ENCODE measurements at places on chromosomes 6 and 20. TPM values are rescaled to one million over a fixed set of nuclear protein-coding genes. Genes with fewer than 3 reads are reported as not detected.

DNA sequence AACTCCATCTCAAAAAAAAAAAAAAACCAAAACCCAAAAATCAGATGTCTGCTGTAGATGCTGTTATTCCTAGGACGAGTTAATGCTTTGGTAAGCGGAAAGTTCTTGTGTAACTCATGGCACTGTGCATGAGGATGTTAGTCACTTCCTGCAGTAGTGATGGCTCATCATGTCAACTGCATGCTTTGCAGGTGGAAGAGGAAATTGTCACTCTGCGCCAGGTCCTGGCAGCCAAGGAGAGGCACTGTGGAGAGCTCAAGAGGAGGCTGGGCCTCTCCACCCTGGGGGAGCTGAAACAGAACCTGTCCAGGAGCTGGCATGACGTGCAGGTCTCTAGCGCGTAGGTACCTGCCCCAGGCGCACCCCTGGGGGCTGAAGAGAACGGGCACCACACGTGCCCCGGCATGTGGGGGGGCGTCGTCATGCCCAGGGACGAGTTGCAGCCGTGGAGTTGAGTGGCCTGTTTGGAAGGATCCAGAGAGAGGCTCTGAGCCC, 8.5 kb downstream of the TPD52L2 start:
- peaks cover 62% of the 10 kb centered on the region for H3K36me3 ChIP-seq
- peaks cover 37% of the 10 kb centered on the region for H3K4me1 ChIP-seq

DNA sequence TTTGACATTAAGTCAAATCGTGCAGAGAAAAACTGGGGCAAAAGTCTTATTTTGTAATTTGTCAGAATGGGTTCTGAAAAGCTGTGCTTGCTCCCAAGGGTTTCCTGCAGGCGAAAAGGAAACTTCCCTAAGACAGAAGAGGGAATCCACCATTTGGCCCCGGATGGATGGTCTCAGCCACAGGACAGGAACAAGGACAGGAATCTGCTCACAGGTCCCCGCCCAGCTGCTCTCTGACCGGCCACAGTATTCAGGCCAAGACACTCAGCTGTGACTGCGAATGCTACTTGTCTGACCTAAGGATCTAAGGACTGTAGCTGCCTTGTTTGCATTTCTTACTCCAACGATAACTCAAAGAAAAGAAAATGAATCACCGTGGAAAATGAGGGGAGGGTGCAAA, 197.0 kb downstream of the BMP7 start:
- H3K4me3 ChIP-seq = no peak overlapping the region
- H3K36me3 ChIP-seq = no peaks in the 10 kb centered on the region
- no peaks in the 10 kb centered on the region for H3K4me1 ChIP-seq
- DNase-seq = no peak
- H3K27ac ChIP-seq = no peak overlapping the region

- no peaks in the 10 kb centered on the region for H3K27me3 ChIP-seq
- no peak for DNase-seq
- H3K27ac ChIP-seq = no peak overlapping the region
- no peak overlapping the region for H3K4me3 ChIP-seq
Observed at GRCh38 chr20:17663040-17663399, 19.0 kb downstream of the RRBP1 start.

- DNase-seq = no peak
- H3K4me1 ChIP-seq = peaks cover 78% of the 10 kb centered on the region
- H3K4me3 ChIP-seq = peak overlapping the region; percentile 99
- no peaks in the 10 kb centered on the region for H3K27me3 ChIP-seq
Observed at GRCh38 chr6:33201147-33201545, 479 bp downstream of the SLC39A7 start.

DNA sequence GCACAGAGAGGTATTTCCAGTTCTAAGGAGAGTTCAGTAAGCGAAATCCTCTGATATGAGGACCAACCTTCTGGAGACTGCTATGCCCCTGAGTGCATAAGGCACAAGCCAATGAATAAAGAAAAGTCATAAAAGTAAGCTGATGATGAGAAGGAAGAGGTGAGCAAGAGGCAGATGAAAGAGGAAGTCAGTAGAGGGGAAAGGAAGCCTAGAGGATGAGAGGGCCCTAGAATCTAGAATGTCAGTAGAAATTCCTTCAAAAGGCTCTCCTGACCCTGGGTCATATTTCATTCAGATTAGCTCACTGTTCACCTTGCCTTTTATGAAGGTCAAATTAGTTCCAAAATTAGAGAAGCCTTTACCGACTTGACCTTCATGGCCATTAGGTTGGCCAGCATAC, 209.2 kb downstream of the CD83 start:
- DNase-seq = no peak
- H3K4me3 ChIP-seq = no peak overlapping the region
- H3K27me3 ChIP-seq = peaks cover 2% of the 10 kb centered on the region
- no peaks in the 10 kb centered on the region for H3K36me3 ChIP-seq
- no peaks in the 10 kb centered on the region for H3K4me1 ChIP-seq

DNA sequence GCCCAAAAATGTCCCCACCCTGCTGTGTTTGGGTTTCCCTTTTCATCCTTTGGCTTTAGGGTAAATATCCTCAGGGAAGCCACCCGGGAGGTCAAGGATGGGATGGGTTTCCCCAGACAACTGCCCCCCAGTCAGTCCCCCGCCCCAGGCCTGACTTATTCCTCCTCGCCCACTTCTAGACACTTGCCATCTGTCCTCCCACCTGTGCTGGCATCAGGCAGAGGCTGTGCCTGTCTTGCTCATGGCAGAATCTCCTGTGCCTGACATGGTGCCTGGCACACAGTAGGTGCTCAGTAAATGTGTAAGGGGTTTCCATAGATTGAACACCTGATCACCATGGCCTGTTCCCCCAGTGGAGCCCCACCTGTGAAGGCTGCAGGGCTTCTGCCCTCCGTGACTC, 141.8 kb downstream of the PHACTR3 start:
- no peak for DNase-seq
- H3K27ac ChIP-seq = no peak overlapping the region
- no peak overlapping the region for H3K4me3 ChIP-seq
- no peaks in the 10 kb centered on the region for H3K36me3 ChIP-seq
- H3K27me3 ChIP-seq = no peaks in the 10 kb centered on the region

DNA sequence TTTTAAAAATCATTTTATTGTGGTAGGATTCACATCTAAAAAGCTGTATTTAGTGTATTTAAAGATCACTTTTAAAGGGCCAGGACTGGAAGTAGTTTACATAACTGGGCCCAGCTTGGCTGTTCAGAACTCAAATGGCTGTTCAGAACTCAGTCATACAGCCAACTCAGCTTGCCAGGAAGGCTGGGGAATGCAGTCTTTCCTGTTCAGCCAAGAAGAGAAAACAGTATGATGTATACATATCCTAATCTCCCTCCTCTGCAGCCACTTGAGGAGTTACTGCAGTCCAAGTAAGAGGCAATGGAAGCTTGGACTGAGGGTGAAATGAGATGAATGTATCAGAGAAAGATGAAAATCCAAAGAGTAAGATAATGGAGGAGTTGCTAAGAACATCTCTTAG, 24.6 kb downstream of the DSTN start:
- H3K4me3 ChIP-seq = no peak overlapping the region
- peaks cover 28% of the 10 kb centered on the region for H3K36me3 ChIP-seq
- no peak overlapping the region for H3K27ac ChIP-seq
- no peak for DNase-seq

GRCh38 chr6:41644297-41644879, 6.1 kb downstream of the MDFI start:
- H3K27me3 ChIP-seq = peaks cover 42% of the 10 kb centered on the region
- no peak overlapping the region for H3K27ac ChIP-seq
- DNase-seq = no peak
- no peaks in the 10 kb centered on the region for H3K36me3 ChIP-seq
- H3K4me1 ChIP-seq = peaks cover 2% of the 10 kb centered on the region

DNA sequence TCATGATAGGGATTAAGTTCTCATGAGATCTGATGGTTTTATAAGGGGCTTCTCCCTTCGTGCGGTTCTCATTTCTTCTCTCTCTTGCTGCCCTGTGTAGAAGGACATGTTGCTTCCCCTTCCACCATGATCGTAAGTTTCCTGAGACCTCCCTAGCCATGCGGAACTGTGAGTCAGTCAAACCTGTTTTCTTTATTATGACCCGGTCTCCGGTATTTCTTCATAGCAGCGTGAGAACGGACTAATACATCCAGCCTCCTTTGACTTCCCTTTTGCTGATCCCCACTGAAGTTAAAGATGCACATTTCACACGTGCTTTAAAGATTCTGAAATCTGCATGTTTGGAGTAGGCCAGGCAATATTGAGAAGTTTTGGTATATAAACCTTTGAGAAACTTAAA, 543.1 kb downstream of the PRKN start:
- peaks cover 10% of the 10 kb centered on the region for H3K4me1 ChIP-seq
- no peaks in the 10 kb centered on the region for H3K27me3 ChIP-seq
- no peaks in the 10 kb centered on the region for H3K36me3 ChIP-seq

DNA sequence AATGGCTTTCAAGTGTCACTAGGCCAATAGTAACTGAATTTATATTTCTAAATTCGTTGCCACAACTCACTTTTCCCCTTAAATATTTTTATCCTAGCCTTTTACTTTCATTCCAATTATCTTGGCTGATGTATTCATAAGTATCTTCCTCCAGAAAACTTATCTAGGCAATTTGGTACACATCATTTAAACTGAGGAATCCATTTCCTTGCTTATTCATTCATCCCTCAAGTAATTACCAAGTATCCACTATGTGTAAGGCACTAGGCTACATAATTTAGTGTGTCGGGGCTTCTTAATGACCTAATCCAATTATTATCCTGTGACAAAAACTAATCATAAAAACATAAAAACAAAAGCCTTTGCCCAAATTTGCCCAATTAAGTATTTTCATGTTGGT, 258.3 kb upstream of the TCF21 start:
- H3K36me3 ChIP-seq = no peaks in the 10 kb centered on the region
- H3K4me1 ChIP-seq = no peaks in the 10 kb centered on the region
- no peak overlapping the region for H3K4me3 ChIP-seq

DNA sequence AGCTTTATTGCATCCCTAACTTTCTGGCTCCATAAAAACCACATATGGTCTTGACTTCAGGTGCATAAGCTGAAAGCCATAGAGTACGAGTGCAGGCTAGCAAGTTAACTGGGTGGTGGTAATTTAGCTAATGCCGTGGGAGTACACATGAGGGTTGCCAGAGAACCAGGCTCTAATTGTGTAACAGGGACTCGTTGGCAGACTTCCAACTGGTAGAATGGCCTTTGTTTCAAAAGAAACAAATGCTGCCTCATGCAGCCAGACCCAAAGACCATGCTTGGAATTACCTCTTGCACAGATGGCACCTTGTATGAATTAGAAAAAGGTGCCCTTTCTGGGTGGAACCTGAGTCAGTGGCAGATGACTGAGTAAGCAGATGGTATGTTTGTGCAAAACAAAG, 73.2 kb downstream of the LY86 start:
- H3K27ac ChIP-seq = no peak overlapping the region
- DNase-seq = no peak
- H3K4me1 ChIP-seq = peaks cover 62% of the 10 kb centered on the region
- H3K4me3 ChIP-seq = no peak overlapping the region
- peaks cover 15% of the 10 kb centered on the region for H3K36me3 ChIP-seq

GRCh38 chr6:129440691-129441090, 269.3 kb downstream of the ARHGAP18 start:
- H3K27me3 ChIP-seq = peaks cover 1% of the 10 kb centered on the region
- no peak overlapping the region for H3K4me3 ChIP-seq
- H3K27ac ChIP-seq = no peak overlapping the region
- H3K4me1 ChIP-seq = peaks cover under 1% of the 10 kb centered on the region
- no peak for DNase-seq

DNA sequence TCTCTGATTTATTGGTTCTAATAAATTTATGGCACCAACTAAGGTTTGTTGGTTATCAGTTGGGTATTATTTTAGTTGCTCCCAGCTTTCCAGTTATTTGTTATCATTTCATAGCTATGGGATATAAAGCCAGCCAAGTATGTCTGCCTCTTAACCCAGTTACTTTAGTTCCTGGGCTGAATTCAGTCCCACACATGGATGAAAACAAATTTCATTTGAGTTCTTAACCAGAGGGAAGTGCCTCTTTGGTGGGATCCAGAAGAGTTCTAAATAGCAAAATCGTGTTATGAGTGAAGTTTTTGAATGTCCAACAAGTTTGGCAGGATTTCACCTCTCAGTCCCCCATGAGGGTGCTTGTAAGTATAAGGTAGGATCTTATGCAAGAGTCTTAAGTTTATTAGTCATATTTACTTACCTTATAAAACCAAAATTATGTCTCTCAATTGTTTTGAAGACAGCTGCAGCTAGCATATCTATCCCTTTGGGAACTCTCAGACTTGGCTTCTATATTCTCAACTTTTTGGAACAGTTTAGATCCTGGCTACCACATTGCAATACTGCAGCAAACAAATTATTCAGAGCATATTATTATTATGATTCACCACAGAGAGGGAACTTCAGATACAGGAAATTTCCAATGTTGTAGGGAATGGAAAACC, 683.6 kb downstream of the BCKDHB start:
- no peak overlapping the region for H3K27ac ChIP-seq
- no peak overlapping the region for H3K4me3 ChIP-seq
- no peak for DNase-seq
- H3K4me1 ChIP-seq = no peaks in the 10 kb centered on the region
- H3K27me3 ChIP-seq = no peaks in the 10 kb centered on the region
- no peaks in the 10 kb centered on the region for H3K36me3 ChIP-seq

DNA sequence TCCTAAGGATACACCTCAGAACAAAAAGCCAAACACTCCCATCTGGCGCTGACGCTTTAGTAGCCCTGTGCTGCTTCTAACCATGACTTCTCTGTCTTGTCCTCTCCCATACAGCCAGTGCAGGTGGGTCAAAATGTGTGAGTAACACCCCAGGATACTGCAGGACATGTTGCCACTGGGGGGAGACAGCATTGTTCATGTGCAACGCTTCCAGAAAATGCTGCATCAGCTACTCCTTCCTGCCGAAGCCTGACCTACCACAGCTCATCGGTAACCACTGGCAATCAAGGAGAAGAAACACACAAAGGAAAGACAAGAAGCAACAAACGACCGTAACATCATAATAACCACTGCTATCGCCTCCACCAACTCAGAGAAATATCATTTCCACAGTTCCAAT, 1.4 kb downstream of the DEFB132 start:
- H3K4me1 ChIP-seq = peaks cover 17% of the 10 kb centered on the region
- DNase-seq = peak; percentile 27
- peaks cover 13% of the 10 kb centered on the region for H3K27me3 ChIP-seq
- H3K36me3 ChIP-seq = no peaks in the 10 kb centered on the region

- H3K36me3 ChIP-seq = no peaks in the 10 kb centered on the region
- no peak for DNase-seq
- H3K4me3 ChIP-seq = no peak overlapping the region
Observed at GRCh38 chr6:47288267-47289090, 21.2 kb downstream of the TNFRSF21 start.

DNA sequence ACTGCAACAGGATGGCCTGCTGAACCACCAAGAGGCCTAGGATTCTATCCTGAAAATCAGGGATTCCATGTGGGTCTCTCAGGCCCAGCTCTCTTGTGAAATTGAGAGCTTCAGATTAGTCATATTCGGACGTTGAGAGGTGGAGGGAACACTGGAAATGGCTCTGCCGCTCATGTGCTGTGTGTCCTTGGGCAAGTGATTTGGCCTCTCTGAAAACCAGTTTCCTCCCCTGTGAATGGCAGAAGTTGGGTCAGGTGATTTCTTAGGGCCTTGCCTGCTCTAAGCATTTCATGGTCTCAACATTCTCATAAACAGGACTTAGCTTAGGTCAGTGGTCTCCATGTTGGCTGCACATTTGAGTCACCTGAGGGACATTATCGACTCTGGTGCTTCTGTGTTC, 470.1 kb downstream of the PREX1 start:
- no peaks in the 10 kb centered on the region for H3K36me3 ChIP-seq
- no peak overlapping the region for H3K4me3 ChIP-seq
- H3K27ac ChIP-seq = no peak overlapping the region

- no peak overlapping the region for H3K4me3 ChIP-seq
- H3K36me3 ChIP-seq = no peaks in the 10 kb centered on the region
- no peak for DNase-seq
- no peak overlapping the region for H3K27ac ChIP-seq
- no peaks in the 10 kb centered on the region for H3K4me1 ChIP-seq
Observed at GRCh38 chr6:82711971-82712370, 348.4 kb downstream of the TPBG start.

Gene KCNS1
- 0.13 TPM for total RNA-seq

Gene EDN1
- total RNA-seq = not detected

Gene NRSN1
- total RNA-seq = not detected

Gene CST4
- total RNA-seq = not detected

Gene F13A1
- total RNA-seq = not detected

Data from activated CD4-positive, alpha-beta memory T cell treated with anti-CD3 and anti-CD28 coated beads, Interleukin-2, amount 10 ng/mL, durations not matched to agents 7 days and 5 days (primary cell).